ENCODE measurements at places on chromosomes 12 and 14.

GRCh38 chr14:75495399-75495798, 26.9 kb upstream of the BATF start:
- no peak for DNase-seq

DNA sequence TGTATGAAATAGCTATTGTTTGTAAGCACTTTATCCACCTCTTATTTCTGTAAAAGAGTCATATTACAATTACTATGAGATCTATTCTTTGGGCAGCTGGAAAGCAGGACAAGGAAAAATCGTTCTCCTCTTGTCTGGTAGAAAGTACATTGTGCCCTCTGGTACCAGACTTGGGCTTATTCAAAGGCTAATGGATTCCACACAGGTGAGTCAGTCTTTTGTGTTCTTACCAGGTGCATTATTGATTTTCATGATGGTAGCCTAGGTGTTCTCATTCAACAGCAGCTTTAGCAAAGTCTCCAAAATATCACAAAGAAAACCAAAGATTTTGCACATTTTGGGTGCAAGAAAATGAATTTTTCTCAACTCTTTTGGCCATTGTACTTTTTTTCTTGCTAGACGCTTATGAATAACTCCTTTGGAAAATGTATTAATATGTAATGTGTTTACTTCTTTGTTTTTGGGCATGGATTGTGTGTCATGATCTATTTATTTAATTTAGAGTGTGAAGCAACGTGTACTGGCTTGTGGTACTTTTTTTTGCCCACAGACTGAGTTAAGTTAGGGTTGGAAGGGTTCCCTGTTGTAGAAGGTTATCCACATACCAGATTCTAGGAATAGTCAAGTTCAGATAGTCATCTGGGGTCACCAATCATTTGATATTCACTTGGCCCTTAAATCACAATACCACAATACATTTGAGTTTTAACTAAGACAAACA, 26.2 kb downstream of the MNAT1 start:
- peak; percentile 76 for DNase-seq

- no peak for DNase-seq
These were observed 33.6 kb downstream of the SDR9C7 start for GRCh38 chr12:56900583-56900982.

DNA sequence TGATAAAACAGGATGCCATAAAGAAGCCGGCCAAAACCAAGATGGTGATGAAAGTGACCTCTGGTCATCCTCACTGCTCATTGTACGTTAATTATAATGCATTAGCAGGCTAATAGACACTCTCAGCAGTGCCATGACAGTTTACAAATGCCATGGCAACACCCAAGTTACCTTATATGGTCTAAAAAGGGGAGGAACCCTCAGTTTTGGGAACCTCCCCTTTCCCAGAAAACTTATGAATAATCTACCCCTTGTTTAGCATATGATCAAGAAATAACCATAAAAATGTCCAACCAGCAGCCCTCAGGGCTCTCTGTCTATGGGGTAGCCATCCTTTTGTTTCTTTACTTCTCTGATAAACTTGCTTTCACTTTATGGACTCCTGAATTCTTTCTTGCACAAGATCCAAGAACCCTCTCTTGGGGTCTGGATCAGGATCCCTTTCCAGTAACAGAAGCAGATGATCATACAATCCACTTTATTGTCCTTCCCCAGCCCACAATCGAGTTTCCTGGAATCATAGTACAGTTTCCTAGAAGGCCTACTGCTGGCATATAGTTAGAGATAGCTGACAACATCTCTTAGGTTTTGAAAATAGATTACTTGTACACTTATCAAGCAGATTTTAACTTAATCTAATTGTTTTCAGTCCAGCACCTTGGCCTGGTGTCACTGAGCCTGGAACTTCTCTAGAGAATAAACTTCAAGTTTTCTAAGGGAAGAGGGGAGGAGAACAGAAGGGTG, 266.7 kb upstream of the HMGA2 start:
- DNase-seq = no peak

DNA sequence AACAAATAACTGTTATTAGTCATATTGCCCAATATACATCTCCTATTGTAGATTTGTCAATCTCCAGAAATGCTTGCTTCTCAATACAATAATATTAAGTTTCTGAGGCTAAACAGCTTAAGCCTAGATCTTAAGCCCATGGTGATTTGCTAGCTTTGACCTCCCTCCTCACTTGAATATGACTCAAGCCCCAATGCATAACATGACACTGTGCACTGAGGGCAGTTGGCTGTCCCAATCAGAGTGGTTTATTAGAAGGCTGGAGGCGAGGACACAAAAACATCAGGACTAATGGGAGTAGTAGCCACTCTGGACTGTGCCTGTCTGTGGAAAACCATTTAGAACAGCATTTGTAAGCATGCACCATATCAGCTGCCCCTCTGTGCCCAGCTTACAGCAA, 81.1 kb upstream of the GTF2A1 start:
- no peak for DNase-seq

DNA sequence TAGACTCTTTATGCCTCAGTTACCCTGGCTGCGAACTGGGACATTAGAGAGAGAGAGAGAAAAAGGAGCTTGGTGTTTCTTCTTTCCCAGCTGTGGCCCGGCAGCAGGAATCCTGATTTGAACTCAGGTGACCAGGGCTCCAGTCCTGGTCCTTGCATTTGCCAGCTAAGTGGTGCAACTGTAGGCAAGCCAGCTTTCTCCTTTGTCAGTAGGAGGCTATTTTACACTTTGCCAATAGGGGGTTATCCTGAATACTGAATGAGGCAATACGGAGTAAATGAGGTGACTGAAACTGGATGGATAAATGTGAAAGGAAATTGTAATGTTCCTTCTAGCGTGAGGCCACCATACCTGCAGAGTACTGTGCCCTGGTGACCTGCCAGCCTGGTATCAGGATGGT, 27.8 kb downstream of the KCNA5 start:
- no peak for DNase-seq

GRCh38 chr12:17652436-17652835, 437.6 kb downstream of the RERGL start:
- DNase-seq = no peak

GRCh38 chr14:105481886-105482457, 4.7 kb upstream of the CRIP1 start:
- peak; percentile 69 for DNase-seq

GRCh38 chr14:26078561-26078960, 519.3 kb downstream of the NOVA1 start:
- DNase-seq = peak; percentile 52

GRCh38 chr12:102948941-102949352, 8.5 kb upstream of the ASCL1 start:
- DNase-seq = peak; percentile 30
